ENCODE measurements at places on chromosomes 6 and 20.

DNA sequence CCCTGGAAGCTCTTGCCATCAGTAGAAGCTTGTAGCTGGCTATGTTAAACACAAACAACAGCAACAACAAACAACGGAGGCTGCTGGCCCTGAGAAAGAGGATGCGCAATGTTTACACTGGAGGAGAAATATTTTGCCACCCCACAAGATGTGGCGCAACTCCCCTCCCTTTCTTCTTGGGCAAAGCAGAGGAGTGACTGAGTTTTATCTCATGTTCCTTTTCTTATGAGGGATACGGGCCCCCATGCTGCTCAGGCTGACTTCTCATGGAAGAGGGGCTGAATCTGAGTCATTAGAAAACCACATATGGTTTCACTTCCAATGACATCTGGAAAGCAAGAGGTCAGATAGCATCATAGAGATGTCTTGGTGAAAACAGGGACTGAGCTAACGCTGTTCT, 75.9 kb upstream of the HDDC2 start:
- DNase-seq, result no peak

GRCh38 chr20:36441416-36441815, 99.9 kb upstream of the MYL9 start:
- DNase-seq, result no peak

GRCh38 chr6:83590416-83590815, 78.1 kb downstream of the PRSS35 start:
- DNase-seq, result no peak

DNA sequence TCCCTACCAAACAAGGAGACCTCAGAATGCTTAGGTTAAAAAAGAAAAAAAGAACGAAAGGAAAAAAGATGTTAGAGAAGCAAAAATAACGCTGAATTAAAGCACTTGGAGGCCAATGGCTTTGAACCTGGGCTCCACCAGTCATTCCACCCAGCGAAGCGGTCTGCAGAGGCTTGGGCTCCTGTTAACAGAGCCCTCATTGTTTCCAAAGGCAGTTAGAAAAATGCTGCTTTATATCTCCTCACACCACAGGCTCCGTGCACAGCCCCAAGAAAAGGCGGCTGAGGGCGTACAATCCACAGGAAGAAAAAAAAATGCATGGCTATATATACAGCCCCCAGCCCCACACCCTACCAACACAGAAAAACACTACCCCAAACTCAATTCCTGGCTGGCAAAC, 255.9 kb downstream of the FOXC1 start:
- DNase-seq, result no peak

DNA sequence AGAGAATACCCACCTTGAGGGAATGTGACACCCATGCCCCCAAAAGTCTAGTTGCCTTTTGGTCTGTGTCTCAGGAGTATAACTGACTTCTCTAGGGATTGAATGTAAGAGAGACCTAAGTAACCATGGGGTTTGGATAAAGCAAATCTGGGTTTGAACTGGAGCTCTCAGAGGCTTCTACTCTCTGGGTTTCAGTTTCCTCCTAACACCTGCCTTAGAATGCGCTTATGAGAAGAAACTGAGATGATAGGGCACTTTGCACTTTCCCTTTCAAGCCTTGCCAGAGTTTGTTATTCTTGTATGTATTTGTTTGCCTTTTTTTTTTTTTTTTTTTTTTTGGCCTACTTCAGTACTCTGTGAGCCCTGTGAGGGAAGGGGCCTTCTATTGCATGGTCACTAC, 19.4 kb downstream of the SDHAF4 start:
- DNase-seq, result no peak

GRCh38 chr6:158764183-158764849, 54.9 kb downstream of the EZR start:
- DNase-seq, result no peak

- no peak for DNase-seq
Observed at GRCh38 chr6:34237722-34238584, 1.3 kb downstream of the HMGA1 start.

GRCh38 chr20:44415833-44416715, 59.6 kb upstream of the TTPAL start:
- peak; percentile 47 for DNase-seq

DNA sequence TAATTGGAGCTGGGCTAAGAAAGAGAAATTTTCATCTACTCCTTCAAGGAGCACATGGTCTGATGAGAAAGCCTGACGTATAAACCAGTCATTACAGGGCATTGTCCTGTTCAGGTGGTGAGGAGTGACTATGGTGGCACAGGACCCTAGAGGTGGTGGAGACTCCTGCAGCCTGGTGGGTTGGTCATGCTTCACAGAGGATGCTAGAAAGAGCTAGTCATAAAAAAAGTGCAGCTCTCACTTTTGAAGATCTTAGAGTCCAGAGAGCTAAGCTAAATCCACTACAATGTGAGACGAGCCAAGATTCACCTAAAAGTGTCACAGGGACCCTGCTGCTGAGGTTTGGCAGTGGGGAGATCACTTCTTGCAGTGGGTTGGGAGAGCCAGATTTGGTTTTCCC, 9.8 kb upstream of the ZNF831 start:
- no peak for DNase-seq

DNA sequence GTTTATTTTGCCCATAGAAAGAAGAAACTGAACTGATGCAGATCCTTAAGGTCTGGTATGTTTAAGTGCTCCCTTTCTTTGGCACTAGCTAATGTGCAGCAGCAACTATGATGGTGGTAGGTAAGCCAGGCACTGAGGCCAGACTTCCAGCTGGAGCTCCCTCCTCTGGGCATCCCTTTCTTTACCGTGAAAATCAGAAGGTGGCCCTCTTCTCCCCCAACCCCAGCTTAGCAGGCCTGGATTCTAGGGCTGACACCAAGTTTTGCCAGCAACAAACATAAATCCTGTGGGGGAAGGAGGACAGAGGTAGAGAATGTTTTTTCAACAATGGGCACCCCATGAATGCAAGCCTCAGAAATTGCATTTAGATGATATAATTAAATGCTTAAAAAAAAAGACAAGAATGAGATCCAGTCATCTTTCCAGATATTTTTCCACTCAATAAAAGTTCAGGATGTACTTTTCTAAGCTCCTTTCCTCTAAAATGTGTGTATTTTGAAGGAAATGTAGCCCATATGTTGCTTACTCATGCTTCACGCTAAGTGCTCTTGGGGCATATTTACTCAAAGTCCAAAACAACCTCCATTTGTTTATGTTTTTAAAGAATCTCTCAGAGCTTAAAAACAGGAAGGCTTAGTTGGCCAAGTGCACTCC, 123.9 kb upstream of the NXT1 start:
- no peak for DNase-seq

DNA sequence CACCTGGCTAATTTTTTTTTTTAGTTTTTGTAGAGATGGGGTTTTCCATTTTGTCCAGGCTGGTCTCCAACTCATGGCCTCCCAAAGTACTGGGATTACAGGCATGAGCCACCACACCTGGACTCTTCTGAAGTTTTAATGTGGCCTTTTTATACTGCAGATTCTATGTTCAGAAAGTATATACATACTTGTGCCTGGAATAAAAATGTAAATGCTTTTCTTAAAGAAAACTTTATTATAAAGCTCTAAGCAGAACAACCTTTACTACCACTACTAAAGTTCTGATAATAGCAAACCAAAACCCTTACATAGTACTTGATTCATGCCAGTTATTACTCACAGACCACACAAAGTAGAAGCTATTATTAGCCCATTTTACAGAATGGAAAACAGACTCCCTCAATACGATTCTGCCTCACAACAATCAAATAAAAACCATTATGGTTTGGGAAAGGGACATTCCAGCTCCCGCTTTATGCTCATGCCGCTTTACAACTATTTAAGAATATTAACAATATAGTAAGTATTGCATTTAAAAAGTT, 5.3 kb downstream of the PHIP start:
- DNase-seq, result no peak

- DNase-seq, result no peak
Observed at GRCh38 chr20:40188319-40188718, 500.7 kb downstream of the MAFB start.

DNA sequence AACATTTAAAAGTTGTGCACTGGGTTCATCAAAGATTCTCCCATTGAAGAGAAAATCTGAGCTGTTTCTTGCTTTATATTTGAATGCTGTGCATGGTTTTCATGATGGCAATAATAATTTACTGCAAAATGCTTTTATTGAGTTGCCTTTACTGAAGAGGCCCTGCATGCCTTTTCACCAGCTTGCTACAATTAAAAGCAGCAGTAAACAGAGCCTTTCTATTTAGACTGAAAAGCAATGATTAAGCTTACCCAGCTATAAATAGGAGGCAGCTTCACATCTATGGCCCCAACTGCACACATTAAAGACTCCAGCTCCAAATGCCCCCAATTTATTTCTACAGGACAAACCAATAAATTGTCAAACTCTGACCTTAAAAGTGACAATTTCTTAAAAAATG, 70.3 kb downstream of the ANKEF1 start:
- DNase-seq, result no peak

GRCh38 chr6:23174781-23175361, 605.5 kb downstream of the HDGFL1 start:
- no peak for DNase-seq

DNA sequence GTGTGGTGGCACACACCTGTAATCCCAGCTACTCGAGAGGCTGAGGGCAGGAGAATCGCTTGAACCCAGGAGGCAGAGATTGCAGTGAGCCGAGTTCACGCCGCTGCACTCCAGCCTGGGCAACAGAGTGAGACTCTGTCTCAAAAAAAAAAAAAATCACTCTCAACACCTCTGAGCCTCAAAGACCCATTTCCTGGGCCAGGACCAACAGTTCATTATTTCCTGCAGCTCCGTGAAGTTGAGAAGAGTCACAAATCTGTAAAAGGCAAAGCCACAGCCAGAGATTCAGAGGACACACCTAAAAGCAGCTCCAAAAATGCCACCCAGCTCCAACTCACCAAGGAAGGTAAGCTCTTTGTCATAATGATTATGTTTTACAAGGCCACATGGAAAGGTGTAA, 15.2 kb upstream of the NOP56 start:
- DNase-seq, result no peak

DNA sequence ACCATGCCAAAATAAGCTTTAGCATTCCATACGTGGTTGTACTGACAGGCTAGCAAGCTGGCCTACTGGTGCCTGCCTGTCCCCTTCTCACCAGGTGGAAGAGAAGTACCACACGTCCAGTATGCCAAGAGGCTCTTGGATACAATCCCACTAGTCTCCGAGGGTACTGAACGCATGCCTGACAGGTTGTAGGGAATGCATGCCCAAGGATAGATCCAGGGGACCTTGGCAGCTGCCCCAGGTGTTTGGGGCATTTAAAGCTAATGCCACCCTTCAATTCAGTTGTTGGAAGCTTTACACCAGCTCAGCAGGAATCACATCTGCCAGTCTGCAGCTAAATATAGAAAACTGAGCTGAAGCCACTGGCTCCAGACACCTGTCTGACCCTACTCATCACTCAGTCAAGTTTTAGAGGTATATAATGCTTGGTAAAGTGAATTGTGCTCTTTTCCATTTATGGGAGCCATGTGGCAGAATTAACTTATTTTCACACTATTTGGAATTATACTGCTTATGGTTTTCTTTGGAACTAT, 4.9 kb downstream of the TUBB2B start:
- DNase-seq, result no peak

GRCh38 chr20:23937303-23938117, 51.1 kb downstream of the GGTLC1 start:
- DNase-seq, result peak; percentile 44

GRCh38 chr6:119602215-119603178, 252.9 kb upstream of the MAN1A1 start:
- no peak for DNase-seq

DNA sequence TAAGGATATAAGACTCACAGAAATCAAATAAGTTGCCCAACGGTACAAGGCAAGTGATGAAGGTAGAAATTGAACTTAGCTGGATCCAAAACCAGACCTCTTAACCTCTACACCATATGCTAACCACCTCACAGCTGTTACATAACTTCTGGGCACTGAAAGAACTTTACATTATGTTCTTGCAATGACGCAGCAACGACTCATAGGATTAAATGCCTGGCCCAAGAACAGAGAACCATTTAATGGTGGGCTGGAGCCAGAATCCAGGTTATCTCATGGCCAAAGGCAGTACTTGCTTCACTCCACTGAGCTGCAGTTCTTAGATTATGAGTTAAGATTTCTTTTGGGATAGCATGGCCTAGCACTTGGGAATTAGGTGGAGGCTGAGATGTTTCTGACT, 4.4 kb downstream of the TRMT6 start:
- DNase-seq, result no peak

- no peak for DNase-seq
Observed at GRCh38 chr6:156650896-156651390, 126.2 kb upstream of the ARID1B start.

- no peak for DNase-seq
Observed at GRCh38 chr20:25376236-25376635, 14.4 kb downstream of the ABHD12 start.

GRCh38 chr6:163513570-163514166, 99.2 kb downstream of the QKI start:
- no peak for DNase-seq

GRCh38 chr6:167426084-167426483, 101.2 kb downstream of the TTLL2 start:
- DNase-seq, result no peak

DNA sequence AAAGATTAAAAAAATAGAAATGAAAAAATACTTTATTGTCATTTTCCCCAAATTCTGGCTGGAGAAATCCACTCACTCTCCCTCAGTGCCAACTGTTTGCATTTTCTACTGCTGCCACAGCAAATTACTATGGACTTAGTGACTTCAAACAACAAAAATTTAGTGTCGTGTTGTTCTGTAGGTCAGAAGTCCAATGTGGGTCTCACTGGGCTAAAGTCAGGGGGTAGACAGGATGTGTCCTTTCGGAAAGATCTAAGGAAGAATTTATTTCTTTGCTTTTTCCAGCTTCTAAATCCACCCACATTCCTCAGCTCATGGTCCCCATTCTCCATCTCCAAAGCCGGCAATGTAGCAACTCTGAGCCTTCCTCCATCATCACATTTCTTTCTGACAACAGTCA, 453.3 kb downstream of the KIF16B start:
- DNase-seq, result no peak
